ENCODE measurements at places on chromosomes 4 and X.
A peak's percentile ranks its signal among the peaks of the same experiment; 100 is the strongest.

DNA sequence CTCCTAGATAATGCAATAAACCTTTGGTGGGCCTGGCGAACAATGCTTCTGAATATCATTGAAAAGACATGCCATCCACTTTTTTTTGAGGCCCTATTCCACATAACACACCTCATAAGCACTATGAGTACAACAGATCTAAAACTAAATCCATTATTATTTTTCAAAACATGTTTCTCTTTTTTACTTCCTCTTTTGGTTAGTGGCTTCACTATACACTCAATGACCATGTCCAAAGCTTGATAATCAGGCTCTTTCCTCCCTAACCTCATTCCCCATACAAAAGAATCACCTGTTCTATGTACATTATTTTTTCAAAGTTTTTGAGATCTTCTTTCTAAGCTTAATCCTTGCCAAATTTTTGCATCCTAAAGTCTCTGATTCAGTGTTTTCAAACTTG lies 20.4 kb upstream of the NPY2R start:
- no peak for DNase-seq

DNA sequence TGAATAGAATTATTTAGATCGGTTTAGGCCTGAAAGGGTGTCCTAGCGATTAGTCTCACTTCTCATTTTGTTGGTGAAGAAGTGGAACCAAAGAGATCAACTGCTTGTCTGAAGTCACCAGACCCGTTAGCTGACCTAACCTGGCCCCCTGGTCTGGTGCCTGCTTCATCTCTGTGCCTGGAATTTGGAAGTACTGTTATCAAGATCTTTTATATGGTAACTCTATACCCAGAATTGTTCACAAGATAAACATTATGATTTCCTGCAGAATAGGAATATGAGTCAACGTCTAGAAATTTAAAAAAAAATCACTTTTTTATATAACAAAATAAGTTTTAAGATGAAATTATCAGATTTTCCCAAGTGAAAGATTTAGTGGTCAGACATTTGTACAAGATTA lies 37.2 kb downstream of the LRP2BP start:
- DNase-seq: peak; percentile 6

DNA sequence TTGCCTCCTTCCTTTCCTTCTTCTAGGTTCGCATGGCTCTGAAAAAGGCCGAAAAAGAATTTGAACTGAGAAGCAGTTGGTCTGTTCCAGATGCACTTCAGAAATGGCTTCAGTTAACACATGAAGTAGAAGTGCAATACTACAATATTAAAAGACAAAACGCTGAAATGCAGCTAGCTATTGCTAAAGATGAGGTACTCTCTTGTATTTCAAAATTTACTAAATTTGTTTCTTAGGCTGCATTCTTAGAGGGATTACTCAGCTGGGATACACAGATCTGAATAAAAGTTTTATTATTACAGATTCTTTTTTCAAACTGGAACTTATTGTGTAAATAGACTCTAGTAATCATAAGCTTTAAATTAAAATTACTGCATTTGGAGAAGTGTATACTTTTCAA lies 146.9 kb downstream of the STIM2 start:
- peak; percentile 27 for DNase-seq

DNA sequence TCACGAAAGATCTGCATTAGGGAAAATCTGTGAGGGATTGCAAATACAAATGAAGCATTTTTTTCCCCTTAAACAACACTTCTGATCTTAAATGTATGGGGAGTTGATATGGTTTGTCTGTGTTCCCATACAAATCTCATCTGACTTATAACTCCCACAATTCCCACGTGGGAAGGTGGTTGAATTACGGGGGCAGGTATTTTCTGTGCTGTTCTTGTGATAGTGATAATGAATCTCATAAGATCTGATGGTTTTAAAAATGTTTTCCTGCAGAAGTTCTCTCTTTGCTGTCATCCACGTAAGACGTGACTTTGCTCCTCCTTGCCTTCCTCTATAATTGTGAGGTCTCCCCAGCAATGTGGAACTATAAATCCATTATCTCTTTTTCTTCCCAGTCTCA lies 107.4 kb upstream of the KCNIP4 start:
- DNase-seq: no peak
